T-helper 9 cell (primary cell): ENCODE measurements at places on chromosomes 12 and 14.

DNA sequence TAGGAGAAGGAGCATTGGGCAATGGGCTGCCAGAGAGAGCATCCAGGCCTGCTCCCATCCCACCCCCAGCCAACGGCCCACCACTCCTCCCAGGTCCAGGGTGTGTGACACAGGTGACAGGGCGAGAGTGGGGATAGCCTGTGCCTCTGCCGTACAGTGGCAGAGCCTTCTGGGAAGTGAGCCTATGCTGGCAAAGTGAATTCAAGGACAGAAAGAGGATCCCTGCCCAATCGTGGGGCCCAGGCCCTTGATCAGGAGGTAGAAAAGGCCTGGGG lies 553 bp upstream of the KRT79 start:
- DNase-seq, result no peak

DNA sequence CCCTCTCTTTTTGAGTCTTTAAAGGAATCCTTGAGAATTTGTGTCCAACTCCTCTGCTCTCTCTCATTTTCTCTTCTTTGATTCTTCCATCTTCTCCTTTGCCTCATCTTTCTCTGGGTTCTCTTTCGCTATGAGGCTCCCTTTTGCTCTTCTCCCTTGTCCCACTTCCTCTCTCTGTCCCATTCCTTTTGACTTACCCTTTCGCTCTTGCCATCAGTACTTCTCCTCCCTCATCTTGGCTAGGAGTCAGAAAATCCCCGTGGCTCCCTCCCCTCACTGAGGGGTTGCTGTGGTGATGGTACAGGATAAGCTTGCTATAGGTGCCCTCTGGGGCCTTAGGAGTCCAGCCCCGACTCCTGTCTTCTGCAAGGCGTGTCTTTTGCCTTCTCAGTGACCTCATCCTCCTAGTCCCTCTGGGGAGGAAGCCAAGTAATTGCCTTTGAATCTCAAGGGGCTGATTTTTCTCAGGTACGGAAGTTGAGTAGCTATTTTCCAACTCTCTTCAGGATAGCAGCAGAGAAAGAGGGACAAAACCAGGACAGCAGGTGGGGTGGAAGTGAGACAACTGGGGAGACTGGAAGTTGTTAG lies 6.4 kb downstream of the PDE1B start:
- DNase-seq, result no peak

GRCh38 chr14:54002653-54003052 lies 46.0 kb upstream of the BMP4 start:
- DNase-seq, result no peak

- no peak for DNase-seq
Observed at GRCh38 chr14:99513946-99514551, 32.8 kb downstream of the CCNK start.

GRCh38 chr12:6667559-6668210 lies 4.8 kb upstream of the ING4 start:
- no peak for DNase-seq

DNA sequence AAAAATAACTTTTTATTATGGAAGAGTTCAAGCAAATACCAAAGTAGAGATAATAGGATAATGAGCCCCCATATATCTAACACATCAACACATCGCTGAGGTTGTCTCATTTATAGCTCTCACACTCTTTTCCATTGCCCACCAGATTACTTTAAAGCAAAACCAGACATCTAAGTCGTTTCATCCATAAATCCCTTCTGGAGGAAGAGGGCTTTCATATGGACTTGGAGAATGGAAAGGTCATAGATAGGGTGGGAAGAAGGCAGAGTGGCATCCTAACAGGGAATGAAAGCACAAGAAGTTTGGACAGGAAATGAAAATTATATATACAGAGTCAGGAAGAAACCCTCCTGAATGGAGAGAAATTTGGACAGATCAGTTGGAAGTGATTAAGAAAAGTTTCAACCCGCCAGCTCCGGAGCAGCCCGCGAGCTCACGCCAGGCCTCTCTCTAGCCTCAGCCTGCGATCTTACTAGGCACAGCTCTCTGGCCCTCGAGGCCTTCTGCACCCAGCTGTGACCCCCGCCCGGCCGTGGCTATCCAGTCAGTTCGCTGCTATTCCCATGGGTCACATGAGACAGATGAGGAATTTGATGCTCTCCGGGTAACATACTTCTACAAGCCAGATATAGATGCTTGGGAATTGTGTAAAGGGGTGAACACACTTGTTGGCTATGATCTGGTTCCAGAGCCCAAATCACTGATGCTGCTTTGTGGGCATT lies 48.4 kb upstream of the NID2 start:
- no peak for DNase-seq

- no peak for DNase-seq
Observed at GRCh38 chr12:23899434-23899833, 50.0 kb downstream of the SOX5 start.

GRCh38 chr14:102079700-102079979 lies 7.2 kb downstream of the HSP90AA1 start:
- DNase-seq, result no peak
